Muscle of arm (tissue), 14 donors: ENCODE measurements at places on chromosomes 13 and 19. TPM values are rescaled to one million over a fixed set of nuclear protein-coding genes. Genes with fewer than 3 reads are reported as not detected.

Gene LILRB2
- 1.9 TPM for polyA plus RNA-seq

Gene NLRP5
- not detected for polyA plus RNA-seq

Gene ICAM5
- polyA plus RNA-seq, result not detected

DNA sequence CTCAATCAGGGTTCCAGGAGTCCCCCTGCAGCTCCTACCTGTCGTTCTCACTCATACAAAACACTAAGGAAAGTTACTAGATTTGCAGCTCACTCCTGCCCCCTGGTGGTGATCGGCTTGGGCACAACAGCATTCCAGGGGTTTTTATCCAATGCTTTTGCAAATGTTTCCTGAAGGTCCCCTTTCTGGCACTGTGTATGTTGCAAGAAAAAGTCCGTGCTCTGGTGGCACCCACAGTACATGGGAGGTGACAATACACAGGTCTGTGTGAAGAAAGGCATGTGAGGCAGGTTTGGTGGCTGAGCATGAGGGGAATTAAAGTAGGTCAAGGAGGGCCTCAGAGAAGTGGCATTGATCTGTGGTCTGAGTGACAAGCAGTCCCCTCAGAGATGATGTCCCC, 8.6 kb upstream of the TYK2 start:
- DNase-seq, result peak; percentile 87

DNA sequence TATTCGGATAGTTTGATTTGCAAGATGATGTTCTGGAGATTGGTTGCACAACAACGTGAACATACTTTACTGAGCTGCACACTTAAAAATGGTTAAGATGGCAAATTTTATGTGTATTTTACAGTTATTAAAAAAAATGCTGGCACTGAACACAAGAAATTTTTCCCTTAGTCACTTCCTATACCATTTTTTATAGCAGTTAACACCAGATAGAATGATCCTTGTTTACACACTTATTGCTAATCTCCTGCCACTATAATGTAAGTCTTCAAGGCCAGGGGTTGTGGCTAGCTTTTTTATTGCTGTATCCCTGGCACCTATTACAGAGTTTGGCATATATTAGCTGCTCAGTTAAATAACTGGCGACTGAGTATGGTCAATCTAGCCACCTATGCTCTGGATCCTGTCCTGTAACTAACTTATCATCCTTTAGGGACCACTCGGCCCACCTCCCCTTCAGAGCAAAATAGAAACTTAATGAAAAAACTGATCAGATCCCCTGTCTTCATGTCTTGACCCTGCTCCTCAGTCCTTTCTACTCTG, 2.0 kb upstream of the EBPL start:
- DNase-seq, result no peak

DNA sequence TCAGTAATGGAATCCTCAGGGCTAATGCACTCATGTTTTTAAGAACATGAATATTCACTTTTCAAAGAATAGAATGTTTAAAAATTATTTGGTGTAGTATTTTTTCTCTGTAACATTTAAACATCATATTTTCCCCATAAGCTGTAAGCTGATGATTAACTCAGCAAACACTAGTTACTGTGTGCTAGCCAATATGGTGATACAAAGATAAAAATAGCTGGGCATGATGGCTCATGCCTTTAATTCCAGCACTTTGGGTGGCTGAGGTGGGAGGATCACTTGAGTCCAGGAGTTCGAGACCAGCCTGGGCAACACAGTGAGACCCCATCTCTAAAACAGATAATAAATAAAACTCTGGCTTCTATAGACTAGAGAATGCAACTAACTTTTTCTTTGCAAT, 13.2 kb downstream of the RNF17 start:
- DNase-seq, result no peak

DNA sequence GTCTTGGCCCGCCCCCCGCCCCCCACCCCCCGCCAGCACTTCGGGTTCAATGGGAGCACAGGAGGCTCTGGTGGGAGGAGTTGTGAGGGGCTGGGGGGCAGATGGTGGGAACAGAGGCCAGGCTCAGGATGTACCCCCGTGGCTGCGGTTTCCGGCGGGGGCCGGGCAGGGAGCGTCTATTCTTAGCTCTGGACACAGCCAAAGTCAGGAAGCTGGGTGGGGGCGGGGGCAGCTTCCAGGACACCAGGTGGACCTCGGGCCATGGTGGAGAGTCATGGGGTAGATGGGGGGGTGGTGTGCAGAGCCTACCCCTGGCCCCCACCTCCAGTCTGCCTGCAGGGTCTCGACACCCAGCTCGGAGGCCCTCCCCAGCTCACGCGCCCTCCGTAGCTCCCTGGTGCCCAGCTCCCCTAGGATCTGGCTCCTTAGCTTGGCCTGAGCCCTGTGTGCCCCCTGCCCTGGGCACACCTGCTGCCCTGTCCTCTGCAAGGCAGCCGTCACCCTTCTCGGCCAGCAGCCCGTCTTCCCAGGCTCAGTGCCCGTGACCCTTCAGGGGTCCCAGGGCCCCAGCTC, 2.2 kb upstream of the TBXA2R start:
- no peak for DNase-seq

GRCh38 chr13:98446234-98446621, 130.7 kb downstream of the STK24 start:
- DNase-seq, result no peak

GRCh38 chr13:47100214-47100853, 203.5 kb upstream of the HTR2A start:
- no peak for DNase-seq
